Omental fat pad (tissue), 4 donors: ENCODE measurements at places on chromosomes 12 and 14.

- no peak for DNase-seq
These were observed 33.1 kb upstream of the ETFBKMT start for GRCh38 chr12:31626270-31626995.

GRCh38 chr12:104643093-104643818, 186.5 kb downstream of the CHST11 start:
- DNase-seq, result no peak

- DNase-seq, result no peak
These were observed 432.6 kb downstream of the PCNX1 start for GRCh38 chr14:71339650-71340415.

DNA sequence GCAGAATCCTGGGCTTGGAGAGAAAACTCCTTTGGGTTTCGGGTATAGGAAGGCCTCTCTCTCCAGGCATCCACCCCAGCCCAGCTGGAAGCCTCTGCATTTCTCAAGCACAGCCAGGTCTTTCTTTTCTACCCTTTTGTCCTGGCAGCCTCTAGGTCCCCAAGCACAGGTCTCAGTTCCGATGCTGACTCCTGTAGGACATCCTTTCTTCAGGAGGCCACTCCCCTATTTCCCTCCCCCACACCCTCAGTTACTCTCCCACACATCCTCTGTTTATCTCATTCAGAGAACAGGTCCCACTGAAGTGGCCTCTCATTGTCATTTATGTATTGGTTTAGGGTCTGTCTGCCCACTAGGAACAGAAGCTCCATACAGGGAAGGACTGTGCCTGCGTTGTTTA, 352.6 kb downstream of the VRK1 start:
- no peak for DNase-seq

DNA sequence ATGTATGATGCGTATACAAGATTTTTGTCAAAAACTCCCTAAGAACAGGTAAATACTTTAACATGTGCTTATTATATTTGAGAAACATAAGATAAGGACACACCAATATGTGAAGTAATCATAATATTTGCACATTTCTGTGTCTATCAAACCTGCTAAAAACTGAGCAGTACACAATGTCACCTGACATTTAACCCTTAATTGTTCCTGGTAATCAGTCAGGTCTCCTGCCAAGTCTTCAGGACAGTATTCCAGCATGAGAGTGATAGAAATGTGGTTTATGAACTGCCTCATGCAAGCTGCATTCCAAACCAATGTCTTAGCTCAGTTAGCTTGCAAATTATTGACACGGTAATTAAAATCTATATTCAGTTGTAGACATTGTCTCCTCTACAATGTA, 4.2 kb downstream of the SOX5 start:
- no peak for DNase-seq

DNA sequence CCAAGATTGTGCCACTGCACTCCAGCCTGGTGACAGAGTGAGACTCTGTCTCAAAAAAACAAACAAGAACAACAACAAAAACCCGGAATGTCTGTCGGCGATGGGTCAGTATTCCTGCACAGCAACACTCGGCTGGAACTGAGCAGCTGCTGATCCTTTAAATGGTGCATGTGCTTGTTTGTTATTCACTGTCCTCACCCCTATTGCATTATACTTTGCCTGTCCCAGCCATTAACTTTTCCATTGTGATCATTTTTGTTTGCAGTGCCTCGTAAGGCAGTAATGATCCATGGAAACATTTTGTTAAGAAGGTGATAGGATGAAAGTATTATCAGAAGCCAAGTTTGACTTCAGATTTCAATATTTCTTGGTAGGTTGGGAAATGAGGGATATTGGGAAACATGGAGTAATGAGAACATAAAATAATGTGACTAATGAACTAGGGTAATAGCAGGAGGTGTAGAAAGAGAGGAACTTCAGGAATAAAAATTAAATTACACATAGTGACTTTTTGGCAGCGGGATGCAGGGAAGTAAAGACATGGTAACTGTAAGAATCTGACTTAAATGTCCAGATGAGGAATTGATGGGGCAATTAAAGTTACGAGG, 6.1 kb downstream of the ACSS3 start:
- no peak for DNase-seq

GRCh38 chr12:101749657-101750056, 10.4 kb upstream of the SYCP3 start:
- DNase-seq, result no peak

DNA sequence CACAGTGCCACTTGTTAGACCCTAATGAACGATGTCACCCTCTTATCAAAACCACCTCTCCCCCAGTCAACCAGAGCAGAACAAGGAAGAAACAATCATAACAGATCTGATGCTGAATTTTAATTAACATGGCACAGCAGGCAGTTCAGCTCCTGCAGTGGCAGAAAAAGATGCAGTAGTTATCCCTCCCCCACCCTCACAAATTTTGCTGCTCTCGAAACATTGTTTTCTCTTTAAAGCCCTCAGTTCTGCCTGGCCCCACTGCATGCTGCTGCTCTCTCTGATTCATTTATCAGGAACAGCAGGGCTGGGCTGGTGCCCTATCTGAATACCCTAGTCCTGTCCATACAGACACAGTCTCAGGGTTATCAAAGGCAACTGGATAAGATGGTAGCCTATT, 12.2 kb downstream of the CCDC175 start:
- no peak for DNase-seq

GRCh38 chr12:83015390-83016217, 328.9 kb downstream of the TMTC2 start:
- DNase-seq, result no peak

DNA sequence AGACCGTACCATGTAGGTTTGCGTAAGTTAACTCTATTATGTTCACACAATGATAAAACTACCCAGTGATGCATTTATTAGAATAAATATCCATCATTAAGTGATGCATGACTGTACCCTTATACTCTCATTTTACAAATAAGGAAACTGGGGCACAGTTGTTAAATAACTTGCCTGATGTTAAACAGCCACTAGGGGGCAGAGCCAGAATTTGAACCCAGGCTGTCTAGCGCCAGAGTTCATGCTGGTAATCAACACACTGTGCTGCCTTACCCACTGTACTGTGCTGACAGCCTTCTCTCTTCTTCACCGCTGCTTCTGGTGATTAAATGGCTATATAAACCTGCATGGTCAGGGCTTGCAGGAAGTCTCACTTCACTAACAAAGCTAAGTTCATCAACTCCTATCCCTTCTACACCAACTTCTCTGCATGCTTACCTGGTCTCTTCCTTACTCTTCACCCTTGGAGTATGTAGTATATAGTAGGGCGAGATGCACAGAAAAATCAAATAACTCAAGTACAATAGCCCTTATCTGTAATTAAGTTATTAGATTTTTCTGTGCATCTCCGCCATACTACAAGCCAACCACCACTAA, 43.6 kb upstream of the APPL2 start:
- DNase-seq, result no peak
